Hippocampal formation (tissue), 2 donors: ENCODE measurements at places on chromosomes 1 and 21.

DNA sequence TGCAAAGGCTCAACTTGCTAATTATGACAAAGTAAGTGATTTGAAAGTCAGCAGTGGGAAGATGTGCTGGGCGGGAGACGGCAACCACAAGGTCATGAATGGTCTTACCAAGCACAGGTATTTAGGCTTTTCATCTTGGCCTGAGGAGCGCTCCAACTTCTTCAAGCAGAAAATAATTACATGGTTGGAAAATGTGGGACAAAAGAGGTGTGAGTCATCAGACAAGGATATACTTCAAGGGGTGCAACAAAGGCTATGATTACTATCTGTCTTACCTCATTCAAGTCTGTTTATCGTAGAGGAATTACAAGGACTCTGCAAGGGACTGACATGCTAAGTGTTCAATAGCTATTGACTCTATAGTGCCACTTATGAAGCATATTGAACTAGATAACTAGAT lies 2005.7 kb downstream of the MRPL39 start:
- DNase-seq: no peak

- no peak for DNase-seq
Measured at GRCh38 chr1:164622068-164622845, 63.3 kb downstream of the PBX1 start.

DNA sequence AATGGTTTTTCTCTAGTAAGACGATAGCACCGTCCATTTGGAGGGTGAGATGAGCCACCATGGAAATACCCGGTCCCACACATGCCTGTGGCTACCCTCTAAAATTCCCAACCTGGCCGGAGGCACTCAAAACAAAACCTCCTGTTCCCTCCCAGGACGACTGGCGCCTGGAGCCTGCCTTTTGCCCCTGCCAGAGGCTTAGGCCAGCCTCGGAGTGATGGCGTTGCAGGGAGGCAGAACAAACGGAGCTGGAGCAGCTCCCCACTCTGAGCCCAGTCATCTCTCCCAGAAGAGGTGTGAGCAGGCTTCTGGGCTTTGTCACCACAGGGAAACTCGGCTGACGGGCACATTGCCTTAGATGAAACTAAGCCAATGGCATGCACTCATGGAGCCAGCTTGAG lies 213.7 kb upstream of the HOOK1 start:
- DNase-seq: no peak

DNA sequence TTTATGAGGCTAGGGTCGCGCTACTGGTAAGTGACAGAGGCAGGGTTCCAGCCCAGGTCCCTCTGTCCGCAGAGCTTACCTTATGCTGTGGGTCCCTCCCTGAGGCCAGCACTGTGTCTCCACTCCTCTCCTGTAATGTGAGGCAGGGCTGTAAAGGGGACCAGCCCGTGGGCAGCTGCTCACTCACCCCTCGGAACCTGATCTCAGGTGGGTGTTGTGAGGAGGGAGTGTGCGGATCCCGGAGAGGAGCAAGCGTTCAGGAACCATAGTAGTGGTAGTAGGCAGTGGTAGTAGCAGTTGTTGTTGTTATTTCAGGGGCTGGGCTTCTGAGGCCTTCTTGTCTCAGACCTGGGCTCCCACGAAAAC lies 1.7 kb downstream of the ZC3H12A start:
- no peak for DNase-seq

DNA sequence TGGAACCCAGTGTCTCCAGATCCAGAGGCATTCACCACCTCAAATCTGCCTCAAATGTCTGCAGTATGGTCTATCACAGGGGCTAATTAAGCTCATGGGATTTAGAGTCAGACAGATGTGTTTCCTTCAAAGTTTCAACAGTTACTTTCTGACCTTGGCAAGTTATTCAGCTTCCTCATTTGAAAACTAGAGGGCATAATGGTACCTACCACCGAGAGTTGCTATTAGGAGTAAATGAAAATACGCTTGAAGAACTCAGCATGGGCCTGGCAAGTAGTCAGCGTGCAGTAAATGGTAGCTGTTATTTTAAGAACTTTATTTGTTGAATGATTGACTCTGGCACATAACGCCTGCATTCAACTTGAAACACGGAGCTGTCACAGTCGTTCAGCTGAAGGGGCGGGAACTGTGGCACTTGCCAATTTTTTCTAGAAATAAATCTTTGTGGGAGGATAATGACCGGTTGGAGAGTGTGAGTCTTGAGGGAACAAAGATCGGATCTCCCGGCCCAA lies 1.2 kb upstream of the CAP1 start:
- peak; percentile 50 for DNase-seq

GRCh38 chr1:105664495-105664894 lies 1392.0 kb upstream of the PRMT6 start:
- DNase-seq: no peak

DNA sequence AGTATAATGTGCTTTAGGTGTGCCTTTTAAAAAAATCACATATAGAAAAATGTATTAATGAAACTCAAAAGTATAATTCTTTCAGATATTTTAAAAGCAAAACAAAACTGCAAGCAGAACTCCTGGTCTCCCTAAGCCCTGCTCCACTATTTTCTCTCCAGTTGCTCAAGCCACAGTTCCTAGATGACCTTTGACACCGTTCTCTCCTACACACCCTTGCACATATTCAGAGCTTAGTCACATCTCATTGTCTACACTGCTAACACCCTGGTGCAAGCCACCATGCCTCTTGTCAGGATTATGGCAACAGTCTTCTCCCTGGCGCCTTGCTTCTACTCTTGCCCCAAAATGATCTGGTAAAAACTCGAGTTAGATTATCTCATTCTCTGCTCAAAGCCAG lies 50.2 kb upstream of the ROR1 start:
- DNase-seq: no peak

DNA sequence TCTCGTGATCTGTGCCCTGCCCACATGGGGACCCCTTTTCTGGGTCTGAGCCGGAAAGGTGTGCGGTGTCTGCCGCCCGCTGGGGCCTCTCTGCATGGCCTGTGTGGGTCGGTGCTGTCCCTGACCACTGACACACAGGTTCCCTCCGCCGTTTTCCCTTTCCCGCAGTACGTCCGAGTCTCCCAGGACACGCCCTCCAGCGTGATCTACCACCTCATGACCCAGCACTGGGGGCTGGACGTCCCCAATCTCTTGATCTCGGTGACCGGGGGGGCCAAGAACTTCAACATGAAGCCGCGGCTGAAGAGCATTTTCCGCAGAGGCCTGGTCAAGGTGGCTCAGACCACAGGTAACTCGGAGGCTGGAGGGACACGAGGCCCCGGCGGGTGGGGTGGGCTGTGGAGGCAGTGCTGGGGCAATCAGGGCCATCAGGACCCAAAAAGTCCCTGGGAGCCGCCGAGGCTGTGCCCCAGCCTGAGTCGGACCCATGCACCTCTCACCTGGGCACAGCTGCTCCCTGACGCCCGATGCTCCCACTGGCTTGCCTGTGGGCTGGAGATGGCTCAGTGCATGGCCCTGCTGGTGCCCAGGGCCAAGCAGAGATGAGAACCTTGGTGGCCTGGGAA lies 13.3 kb downstream of the TRPM2 start:
- no peak for DNase-seq

DNA sequence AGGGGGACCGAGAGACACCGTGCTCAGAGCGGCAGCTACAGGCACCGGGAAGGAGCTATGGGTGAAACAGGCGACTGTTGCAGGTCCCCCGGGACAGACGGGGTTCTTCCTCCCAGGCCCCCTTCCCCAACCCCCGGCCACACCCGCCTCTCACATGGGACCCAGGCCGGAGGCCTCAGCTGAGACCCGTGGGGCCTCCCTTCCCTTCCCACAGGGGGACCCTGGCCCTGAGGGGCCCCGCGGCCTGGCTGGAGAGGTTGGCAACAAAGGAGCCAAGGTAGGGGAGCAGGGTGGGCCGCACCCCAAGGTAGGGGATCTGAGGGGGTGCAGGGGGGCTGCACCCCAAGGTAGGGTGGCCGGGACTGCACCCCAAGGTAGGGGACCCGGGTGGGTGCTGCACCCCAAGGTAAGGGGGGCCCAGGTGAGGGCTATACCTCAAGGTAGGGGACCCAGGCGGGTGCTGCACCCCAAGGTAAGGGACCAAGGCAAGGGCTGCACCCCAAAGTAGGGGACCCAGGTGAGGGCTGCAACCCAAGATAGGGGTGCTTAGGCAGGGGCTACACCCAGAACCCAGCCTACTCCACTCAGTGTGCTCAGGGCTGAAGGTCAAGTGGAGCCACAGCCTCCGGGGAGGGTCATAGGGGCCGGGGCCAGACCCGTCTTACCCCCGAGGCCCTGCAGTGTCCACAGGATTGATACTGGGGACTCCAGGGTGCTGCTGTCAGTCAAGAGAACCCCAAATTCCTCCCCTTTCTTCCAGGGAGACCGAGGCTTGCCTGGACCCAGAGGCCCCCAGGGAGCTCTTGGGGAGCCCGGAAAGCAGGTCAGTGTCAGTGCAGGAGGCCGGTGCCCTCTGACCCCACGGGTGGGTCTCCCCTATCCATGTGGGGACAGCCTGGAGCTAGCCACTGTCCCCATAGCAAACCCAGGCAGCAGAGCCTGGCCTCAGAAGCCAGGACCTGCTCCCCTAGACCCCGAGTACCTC lies 22.7 kb downstream of the COL6A2 start:
- no peak for DNase-seq

- no peak for DNase-seq
Measured at GRCh38 chr1:91523482-91523881, 22.8 kb downstream of the CDC7 start.

- DNase-seq: no peak
Measured at GRCh38 chr1:12457771-12458170, 160.2 kb downstream of the DHRS3 start.

DNA sequence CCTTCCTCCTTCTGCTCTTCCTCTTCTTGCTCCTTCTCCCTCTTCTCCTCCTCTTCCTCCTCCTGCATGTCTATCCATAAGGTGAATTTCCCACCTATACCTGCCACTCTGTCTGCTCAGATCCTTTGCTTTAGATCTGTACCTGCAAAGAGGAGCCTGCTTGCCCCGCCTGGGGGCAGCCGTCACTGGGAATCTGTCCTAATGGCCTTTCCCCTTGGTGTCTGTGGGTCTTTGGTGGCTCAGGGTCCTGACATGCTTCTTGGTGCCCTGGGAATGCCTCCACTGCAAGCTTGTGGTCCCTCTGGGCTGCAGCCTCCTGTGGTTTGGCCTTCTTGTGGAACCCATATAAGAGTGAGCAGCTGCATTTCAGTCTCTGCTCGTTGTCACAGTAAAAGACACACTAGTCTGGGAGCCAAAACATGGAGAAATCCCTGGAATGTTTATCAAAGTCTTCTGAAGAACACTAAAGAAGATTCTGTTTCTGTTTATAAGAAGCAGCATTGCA lies 79.5 kb upstream of the CSF3R start:
- DNase-seq: no peak

- no peak for DNase-seq
Measured at GRCh38 chr1:204495078-204495753, 611 bp upstream of the PIK3C2B start.

DNA sequence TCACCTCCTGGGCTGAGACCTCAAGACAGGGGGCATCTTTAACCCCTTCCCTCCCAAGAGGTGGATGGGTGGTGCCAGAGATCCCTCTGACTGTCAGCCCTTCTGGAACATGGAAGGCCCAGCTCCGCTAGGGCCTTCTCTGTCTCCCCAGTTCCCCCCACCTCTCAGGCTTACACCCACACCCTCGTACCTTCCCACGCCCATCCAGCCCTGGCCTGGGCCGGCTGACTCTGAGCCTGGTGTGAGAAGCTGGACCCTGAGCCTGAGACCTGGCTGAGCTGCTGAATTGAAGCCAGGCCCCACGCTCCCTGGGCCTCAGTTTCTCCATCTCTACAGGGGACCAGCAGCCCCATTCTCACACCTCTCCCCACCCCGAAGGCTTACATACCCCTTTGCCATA lies 5.4 kb downstream of the EPHA2 start:
- no peak for DNase-seq

GRCh38 chr1:19390901-19391595 lies 78.9 kb downstream of the SLC66A1 start:
- peak; percentile 30 for DNase-seq

- DNase-seq: no peak
Measured at GRCh38 chr1:204826970-204827369, 43.7 kb upstream of the NFASC start.

DNA sequence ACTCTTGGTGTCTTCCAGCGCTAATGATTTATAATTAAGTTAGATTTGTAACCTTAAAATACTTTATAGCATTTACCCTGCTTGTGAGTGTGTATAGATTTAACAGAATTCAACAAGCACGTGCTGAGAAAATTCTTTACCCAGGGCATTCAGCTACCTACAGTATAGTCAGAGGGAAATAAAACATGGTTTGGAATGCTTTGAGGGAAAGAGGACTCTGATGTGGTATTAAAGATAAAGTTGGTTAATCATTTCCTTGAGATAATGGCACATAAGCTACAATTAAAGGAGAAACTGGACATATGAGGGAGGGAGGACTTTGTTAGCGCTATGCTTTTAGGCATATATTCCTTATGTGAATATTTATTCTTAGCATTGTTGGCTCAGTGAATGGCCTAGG lies 26.4 kb upstream of the IL12RB2 start:
- DNase-seq: no peak

- no peak for DNase-seq
Measured at GRCh38 chr1:221514806-221515205, 227.1 kb downstream of the DUSP10 start.

- DNase-seq: peak; percentile 35
Measured at GRCh38 chr1:24418898-24419628, 3.5 kb downstream of the NIPAL3 start.

GRCh38 chr1:151314137-151314875 lies 12.9 kb downstream of the PI4KB start:
- DNase-seq: peak; percentile 91

GRCh38 chr1:36609241-36610027 lies 126.7 kb upstream of the CSF3R start:
- peak; percentile 66 for DNase-seq
